ENCODE measurements at places on chromosomes 3 and 15. TPM values are rescaled to one million over a fixed set of nuclear protein-coding genes. Genes with fewer than 3 reads are reported as not detected.

- H3K27ac ChIP-seq = peak overlapping the region; percentile 87
- H3K4me3 ChIP-seq = peak overlapping the region; percentile 78
- H3K36me3 ChIP-seq = no peaks in the 10 kb centered on the region
- peaks cover 84% of the 10 kb centered on the region for H3K4me1 ChIP-seq
Measured at GRCh38 chr15:96353930-96354730, 23.6 kb downstream of the NR2F2 start.

DNA sequence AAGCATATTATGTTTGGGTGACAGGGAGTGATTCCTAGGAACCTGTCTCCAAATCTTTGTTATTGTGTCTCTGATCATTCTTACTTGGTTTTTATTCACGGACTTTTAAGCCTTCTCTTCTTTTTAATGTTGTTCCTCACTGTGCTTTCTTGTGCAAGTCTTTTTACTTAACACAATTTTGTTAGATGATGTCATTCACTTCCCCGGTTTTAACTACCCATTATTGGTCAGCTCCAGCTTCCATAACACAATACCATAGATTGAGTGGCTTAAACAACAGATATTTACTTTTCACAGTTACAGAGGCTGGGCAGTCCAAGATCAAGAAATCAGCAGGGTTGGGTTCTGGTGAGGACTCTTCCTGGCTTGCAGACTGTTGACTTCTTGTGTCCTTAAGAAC is 436.3 kb upstream of the CBLB start:
- no peaks in the 10 kb centered on the region for H3K27me3 ChIP-seq
- no peaks in the 10 kb centered on the region for H3K4me1 ChIP-seq
- no peak overlapping the region for H3K27ac ChIP-seq
- DNase-seq = no peak

DNA sequence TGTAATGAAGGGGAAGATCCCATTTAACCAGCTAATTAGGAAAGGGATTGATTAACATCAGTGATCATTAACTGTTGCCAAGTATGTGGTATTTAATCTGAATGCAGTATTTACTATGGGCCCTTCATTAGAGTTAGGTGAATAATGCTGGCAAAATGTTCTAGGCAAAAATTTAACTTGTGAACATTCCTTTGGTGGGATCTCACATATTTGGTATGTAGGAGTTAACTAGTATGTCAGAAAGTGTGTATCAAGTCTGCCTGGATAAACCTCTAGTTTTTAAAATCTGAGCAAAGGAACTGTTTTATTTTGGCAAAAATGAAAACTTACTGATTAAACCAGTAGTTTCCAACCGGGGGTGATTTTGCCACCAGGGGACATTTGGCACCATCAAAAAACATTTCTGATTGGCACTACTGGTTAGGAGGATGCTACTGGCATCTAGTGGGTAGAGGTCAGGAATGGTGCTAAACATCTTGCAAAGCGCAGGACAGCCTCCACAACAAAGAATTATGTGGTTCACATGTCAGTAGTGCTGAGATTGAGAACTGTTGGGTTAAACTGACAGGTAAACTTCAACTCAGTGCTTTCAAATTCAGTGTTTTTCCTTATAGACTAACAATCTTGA is 22.5 kb downstream of the LRTM1 start:
- no peak for DNase-seq
- no peaks in the 10 kb centered on the region for H3K4me1 ChIP-seq
- H3K27ac ChIP-seq = no peak overlapping the region
- H3K4me3 ChIP-seq = no peak overlapping the region
- H3K36me3 ChIP-seq = no peaks in the 10 kb centered on the region

GRCh38 chr3:39285332-39285731 is 5.5 kb upstream of the CX3CR1 start:
- no peak overlapping the region for H3K27ac ChIP-seq
- H3K4me1 ChIP-seq = peaks cover 5% of the 10 kb centered on the region
- no peak overlapping the region for H3K4me3 ChIP-seq
- no peaks in the 10 kb centered on the region for H3K27me3 ChIP-seq
- no peaks in the 10 kb centered on the region for H3K36me3 ChIP-seq

DNA sequence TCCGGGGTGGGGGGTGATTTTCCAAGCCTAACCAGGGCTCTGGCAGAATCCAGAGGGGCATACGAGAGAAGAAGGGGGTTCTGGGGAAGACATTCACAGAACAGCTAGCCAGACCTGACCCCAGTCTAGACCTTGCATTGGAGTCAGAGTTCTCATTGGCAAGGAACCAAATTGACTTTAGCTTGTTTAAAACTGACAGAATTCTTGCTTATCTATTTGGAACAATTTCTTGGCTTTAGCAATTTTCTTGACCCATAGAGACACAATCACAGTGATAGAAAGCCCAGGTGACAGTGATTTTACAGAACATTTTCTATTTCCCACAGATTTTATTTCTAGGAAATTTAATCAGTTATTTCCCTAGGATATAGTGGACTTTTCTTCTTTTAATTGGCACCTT is 23.6 kb upstream of the ATP11B start:
- H3K4me1 ChIP-seq = no peaks in the 10 kb centered on the region
- no peaks in the 10 kb centered on the region for H3K27me3 ChIP-seq
- DNase-seq = no peak

GRCh38 chr3:71130471-71131374 is 452.8 kb downstream of the FOXP1 start:
- H3K27ac ChIP-seq = peak overlapping the region; percentile 93
- H3K36me3 ChIP-seq = no peaks in the 10 kb centered on the region
- peaks cover 24% of the 10 kb centered on the region for H3K4me1 ChIP-seq
- H3K27me3 ChIP-seq = no peaks in the 10 kb centered on the region

DNA sequence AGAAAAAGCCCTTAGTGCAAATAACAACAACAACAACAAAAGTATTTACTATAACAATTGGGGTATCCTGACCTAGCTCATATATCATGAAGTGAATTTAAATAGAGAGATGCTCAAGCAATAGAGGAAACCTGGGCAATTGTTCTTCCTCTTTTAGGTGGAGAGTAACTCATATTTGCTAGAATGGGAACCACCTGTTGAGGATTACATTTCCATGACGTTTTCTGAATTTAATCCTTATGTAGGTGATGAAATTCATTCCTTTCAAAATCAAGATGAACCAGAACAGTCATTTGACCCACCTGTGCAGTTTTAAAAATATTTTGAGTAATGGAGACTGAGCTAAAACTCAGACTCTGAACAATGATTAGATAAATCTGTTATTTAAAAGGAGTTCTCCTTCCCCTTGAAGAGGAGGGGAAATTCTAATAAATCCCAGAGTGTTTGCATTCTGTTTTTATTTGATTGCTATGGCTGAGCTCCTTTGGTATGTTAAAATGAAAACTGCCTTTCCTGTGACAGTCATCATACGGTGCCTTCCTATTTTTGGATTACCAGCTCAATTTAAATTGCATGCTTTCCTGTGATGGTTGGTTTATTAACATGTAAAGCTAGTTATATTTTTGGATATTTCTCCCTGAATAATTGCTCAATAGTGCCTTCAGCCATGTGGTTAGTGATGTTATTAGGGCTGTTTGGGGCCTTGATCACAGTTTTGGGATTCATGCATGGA is 24.3 kb downstream of the VPS8 start:
- no peak overlapping the region for H3K4me3 ChIP-seq
- H3K4me1 ChIP-seq = no peaks in the 10 kb centered on the region
- DNase-seq = no peak
- H3K27me3 ChIP-seq = no peaks in the 10 kb centered on the region
- H3K27ac ChIP-seq = no peak overlapping the region

The GOLGA6L4 gene
- 7.5 TPM for total RNA-seq

The FBXO22 gene
- total RNA-seq = 41.6 TPM

The ARGFX gene
- not detected for total RNA-seq
